ENCODE measurements at places on chromosomes 5 and 9.

DNA sequence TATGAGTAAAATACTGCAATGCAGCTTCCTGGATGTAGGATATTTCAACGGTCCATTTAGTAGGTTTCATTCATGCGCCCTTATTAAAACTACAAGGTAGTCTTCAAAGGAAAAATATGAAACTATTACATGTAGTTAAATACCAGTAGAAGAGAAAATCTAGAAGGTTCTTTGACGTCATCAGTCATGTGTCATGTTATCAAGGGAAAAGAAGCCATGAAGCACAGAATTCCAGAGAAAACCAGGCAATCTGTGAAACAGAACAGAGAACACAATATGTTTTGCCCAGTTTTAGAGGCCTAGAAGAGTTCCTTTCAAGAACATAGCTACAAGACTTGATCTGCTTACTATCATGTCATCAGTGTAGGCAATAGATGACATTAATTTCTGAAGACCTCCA lies 38.4 kb downstream of the BNC2 start:
- DNase-seq = no peak

DNA sequence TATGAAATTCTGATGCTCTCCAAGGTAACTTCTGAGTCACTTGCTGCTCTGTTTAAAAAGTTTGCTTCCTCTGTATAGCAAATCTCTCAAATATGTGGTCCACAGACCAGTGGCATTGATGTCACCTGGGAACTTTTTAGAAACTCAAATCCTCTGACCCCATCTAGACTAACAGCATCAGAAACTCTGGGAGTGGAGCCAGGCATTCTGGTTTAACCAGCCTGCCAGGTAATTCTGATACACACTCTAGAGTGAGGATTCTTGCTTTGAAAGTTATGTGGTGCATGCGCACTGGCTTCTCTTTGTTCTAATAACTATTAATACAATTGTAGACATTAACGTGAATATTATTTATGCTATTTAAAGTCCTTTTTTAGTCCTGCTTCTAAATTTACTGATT lies 298.1 kb downstream of the SLF1 start:
- DNase-seq = no peak

DNA sequence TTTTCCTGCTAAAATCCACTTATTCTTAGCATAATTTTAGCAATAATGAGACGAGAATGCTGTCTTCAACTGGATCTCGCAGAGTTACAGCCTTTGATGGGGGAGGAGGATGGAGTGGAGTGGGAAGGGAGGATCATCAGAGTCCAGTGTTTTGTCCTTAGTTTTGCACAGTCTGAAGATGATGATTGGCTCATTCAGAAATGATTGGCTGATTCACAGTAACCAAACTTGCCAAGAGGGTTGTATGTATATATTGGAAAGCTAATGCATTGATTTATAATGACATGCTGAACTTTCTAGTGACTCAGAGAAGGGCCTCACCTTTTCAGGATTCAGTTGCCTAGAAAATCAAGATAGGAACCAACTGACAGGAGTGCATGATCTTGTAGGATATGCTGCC lies 448.0 kb downstream of the CCDC171 start:
- no peak for DNase-seq

DNA sequence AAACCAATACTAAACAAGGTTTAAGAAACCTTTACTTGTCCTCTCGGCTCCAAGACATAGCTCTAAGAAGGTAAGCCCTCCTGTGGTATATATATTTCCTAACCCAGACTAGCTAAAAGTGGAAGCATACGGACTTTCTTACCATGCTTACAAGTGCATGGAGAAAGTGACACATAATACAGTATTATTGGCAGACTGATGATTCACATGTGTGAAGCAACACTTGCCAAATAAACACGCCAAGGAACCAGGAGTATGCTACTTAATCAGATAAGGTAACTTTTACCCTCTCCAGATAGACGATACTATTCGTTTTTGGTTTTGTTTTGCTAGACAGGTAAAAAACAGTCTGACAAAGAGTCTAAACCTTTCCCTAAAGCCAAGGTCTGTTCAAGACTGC lies 264.1 kb downstream of the MLLT3 start:
- no peak for DNase-seq

DNA sequence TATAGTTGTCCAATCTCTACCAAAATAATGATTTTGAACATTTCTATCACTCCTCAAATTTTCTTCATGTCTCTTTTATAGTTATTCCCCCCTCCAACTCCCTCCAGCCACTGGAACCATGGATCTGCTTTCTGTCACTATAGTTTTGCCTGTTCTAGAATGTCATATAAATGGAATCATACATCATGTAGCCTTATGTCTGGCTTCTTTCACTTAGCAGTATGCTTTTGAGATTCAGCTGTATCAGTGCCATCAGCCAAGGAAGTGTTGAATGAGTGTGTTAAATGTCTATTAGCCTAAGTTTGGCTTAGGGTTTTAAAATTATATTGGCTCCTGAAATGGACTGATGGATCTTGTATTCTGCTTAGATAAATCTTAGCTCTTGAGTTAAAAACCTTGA lies 36.0 kb downstream of the UBE2D2 start:
- no peak for DNase-seq

- no peak for DNase-seq
Measured at GRCh38 chr5:36669015-36669651, 62.7 kb downstream of the SLC1A3 start.

DNA sequence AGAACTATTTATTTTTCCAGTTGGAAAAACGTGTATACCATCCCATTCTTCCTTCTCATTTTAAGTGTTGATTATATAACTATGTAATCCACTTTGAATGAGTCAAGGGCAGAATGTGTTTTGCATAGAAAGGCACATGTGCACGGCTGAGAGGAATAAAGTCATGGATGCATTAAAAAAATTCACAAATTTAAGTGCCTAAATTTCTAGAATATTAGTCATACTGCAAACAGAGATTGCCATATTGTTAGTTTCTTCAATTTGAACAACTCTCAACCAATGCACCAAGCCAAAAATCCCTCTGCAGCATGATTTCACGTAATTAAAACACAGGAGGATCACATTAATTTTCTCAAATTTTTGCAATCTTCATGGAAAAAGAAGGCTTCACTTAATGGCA lies 166.3 kb downstream of the MPDZ start:
- DNase-seq = no peak

DNA sequence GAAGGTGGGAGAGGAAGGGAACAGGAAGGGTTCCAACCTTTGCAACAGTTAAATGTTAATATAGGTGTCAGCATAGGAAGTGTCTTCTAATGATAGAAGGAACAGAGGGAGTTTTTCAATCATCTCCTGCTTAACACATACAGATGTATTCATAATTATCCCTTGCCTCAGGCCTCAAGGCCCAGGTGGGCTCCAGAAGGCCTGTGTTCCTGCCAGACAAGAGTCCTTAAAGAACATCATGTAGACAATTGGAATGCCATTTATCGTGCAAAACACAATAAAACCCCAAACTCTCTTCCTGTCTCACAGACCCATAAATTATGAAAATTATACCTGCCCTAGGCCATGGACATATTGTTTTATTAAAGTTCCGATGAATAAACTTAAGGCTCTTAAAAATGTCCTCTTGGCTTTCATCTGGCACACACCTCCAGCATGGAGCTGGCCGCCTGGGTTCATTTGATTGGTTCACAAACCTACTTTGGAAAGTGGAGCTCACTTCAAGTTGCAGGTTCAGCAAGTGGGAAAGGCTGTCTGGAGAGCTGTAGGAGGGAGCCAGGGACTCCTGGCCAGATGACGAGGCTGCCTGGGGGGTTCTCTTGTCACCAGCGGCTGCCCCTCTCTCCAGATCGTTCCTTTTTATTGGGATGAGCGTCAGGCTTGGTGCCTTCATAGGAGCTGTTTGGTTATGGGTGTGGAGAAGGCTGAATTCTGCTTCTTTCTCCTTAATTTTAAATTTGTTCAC lies 17.5 kb downstream of the SPRY4 start:
- DNase-seq = no peak

DNA sequence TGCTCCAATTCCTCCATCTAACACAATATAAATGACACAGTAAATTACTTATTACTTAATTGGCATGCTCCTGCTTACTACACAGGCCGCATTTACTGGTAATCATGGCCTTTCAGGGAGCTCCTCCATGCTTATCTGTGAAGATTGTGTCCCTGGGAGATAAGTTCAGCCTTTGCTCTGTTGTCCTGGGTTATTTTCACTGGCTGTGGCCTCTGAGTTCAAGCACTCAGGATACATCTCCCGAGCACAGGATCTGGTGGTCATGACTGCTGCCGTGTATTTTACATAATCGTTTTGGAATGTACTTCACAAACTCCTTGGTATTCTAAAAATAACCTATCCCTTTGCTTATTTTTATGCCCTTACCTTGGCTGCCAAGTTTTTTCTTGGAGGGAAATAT lies 215.7 kb downstream of the ICE1 start:
- DNase-seq = no peak

DNA sequence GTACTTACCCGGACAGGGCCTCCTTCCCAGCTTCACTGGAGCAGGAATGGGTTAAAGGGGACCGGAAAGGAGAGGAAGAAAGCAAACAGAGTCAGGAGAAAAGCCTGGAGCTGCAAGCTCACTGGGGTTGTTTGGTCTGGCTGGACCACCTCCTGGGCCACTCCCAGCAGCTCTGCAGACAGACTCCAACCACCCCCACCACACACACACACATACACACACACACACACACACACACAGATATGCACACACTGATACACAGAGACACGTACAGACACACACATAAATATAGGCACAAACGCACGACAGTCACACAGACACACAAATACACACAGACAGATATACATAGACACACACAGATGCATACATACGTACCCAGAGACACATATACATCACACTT lies 34.9 kb upstream of the SYNPO start:
- no peak for DNase-seq

GRCh38 chr9:89675058-89675742 lies 70.4 kb downstream of the GADD45G start:
- DNase-seq = peak; percentile 77

DNA sequence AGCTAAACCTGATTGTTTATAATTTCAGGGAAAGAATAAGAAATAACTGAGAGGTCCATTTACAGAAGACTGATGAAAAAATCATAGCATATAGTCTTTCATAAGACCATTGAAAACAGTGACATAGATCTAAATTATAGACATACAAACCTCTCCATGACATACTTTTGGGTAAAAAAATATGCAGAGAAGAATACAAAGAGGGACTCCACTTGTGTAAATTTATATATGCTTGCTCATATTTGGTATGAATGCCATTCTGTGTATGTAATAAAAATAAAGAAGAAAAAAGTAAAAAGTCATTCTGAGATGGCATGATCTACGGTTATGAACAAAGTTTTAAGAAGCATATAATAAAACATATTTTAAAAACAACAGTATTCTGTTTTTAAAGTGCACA lies 310.7 kb downstream of the ASTN2 start:
- DNase-seq = no peak

- DNase-seq = no peak
Measured at GRCh38 chr9:70121818-70122436, 78.3 kb downstream of the MAMDC2 start.

DNA sequence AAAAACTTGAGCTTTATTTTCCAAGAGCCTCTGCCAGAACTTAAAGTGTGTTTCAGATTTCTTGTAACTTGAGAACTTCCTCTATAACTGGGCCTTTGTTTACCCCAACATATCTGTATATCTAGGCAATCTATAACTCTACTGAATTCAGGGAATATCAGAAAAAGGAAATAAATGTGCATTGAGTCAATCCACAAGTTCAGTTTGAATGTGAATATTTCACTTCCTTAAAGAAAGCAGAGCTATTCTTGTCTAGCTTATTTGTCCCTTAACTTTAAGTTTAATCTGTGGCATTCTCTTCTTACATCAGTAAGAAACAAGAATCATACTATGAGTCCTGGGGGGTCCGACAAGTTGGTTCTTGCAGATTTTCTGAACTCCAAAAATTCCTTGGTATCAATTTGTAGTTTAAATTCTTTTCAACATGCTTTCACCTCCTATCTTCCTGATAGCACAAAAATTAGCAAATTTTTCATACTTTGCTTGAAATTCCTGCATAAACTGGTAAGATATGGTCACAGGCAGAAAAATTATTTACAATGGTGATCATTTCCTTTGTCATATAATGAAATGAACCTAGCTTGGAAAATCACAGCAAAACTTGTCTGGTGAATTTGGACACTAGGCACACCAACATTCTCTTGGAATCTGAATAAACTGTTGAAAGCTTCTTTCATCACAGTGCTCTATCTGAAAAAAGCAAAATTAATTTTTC lies 19.8 kb upstream of the ITGA1 start:
- no peak for DNase-seq

- DNase-seq = no peak
Measured at GRCh38 chr9:127940593-127940992, 2.9 kb upstream of the DPM2 start.

- DNase-seq = no peak
Measured at GRCh38 chr5:36701085-36701698, 94.8 kb downstream of the SLC1A3 start.

DNA sequence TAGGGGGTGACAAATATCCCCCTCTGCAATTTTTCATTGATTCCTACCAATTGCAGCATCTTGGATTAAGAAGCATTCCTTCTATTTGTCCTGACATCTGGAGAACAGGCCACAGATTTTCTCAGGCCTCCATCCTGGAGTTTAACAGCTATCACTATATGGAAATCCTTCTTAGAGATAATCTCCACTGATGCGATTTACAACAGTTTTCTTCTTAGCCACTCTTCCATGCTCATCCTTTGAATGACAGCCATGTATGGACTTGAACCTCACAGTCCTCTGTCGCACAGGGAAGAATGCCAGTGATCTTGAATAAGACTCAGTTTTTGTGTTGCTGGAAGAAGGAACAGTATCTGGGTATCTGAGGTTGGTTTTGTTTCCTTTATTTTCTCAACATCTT lies 73.2 kb downstream of the PGM5 start:
- DNase-seq = no peak

GRCh38 chr9:37197158-37198038 lies 77.0 kb downstream of the ZCCHC7 start:
- no peak for DNase-seq

GRCh38 chr5:75616371-75616881 lies 5.2 kb downstream of the ANKDD1B start:
- DNase-seq = no peak

DNA sequence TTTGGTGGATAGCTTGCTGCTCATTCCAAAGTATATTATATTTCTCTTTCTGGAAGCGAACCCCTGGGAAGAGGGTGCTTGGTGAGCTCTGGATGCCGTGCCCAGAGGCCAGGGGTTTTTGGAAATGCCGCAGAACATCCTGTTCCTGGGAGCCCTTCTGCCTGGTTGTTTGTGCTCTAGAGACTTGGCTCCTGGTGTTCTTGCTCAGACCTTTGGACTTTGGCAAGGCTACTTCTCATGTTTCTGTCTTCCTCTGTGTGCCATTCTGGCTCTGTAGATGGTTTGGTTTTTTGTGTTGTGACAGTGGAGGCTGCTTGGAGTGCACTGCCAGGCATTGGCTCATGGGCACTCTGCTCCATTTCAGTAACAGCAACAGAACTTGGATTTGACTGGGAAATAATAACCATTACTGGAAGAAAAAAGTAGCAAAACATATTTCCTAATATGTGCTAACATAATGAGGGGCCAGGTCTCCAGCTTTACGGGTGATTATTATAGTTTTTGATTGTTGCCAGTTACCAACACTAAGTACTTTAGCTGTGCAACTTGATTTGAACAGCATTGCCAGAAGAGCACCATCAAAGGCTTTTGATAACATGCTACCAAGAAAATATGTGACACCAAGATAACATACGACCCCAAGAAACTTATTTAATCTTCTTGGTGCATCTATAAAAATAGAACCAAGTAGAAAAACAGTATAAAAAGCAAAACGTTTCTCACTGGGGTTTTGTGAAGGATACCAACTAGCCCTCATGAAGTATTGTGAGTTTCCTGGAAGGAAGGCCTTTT lies 94.2 kb downstream of the PCSK1 start:
- DNase-seq = no peak

GRCh38 chr5:170221327-170221741 lies 11.5 kb upstream of the C5orf58 start:
- DNase-seq = no peak

Data from SHP77 treated with DMSO at 0.1 percent for 48 hours (cell line).